Activated naive CD4-positive, alpha-beta T cell treated with anti-CD3 and anti-CD28 coated beads, Interleukin-2, amount 10 ng/mL, durations not matched to agents 5 hours and 36 hours (primary cell): ENCODE measurements at places on chromosomes 13 and 19. TPM values are rescaled to one million over a fixed set of nuclear protein-coding genes. Genes with fewer than 3 reads are reported as not detected.

Gene ELAVL3
- total RNA-seq, result 0.58 TPM

Gene MBD3L2
- not detected for total RNA-seq

Gene KCNN4
- 30.4 TPM for total RNA-seq

Gene PODNL1
- total RNA-seq, result 0.70 TPM

Gene CLIP3
- total RNA-seq, result 1.5 TPM

Gene LILRA5
- not detected for total RNA-seq

Gene CYP4F8
- total RNA-seq, result not detected

Gene KLK6
- total RNA-seq, result not detected

Gene KLK3
- not detected for total RNA-seq

Gene GPR12
- not detected for total RNA-seq

Gene CLDN10
- not detected for total RNA-seq

Gene CGB7
- total RNA-seq, result not detected

Gene JUND
- 357 TPM for total RNA-seq

Gene MAP3K10
- total RNA-seq, result 20.5 TPM

Gene PLPPR3
- total RNA-seq, result not detected

Gene ZNF229
- total RNA-seq, result 0.66 TPM

Gene RXFP2
- not detected for total RNA-seq

Gene ZNF738
- 13.0 TPM for total RNA-seq

Gene KLK5
- total RNA-seq, result not detected

Gene TEAD2
- not detected for total RNA-seq

Gene STOML3
- not detected for total RNA-seq

Gene SPACA4
- total RNA-seq, result not detected

Gene NEK5
- total RNA-seq, result not detected

Gene ATP12A
- 0.05 TPM for total RNA-seq

Gene OR7C1
- not detected for total RNA-seq

Gene MCEMP1
- total RNA-seq, result not detected

Gene LIM2
- total RNA-seq, result not detected

Gene GDF15
- total RNA-seq, result not detected

Gene LENG8
- total RNA-seq, result 239 TPM

Gene NLRP9
- not detected for total RNA-seq

Gene N4BP2L1
- total RNA-seq, result 46.4 TPM

Gene NPAS1
- total RNA-seq, result not detected

Gene RFX1
- total RNA-seq, result 16.8 TPM

Gene KLK2
- not detected for total RNA-seq

Gene CYP2A7
- total RNA-seq, result not detected

Gene GNA15
- total RNA-seq, result 37.4 TPM

Gene NXNL1
- not detected for total RNA-seq

Gene TRPC4
- total RNA-seq, result not detected

Gene IQCN
- total RNA-seq, result 6.0 TPM

Gene AKAP8
- total RNA-seq, result 53.5 TPM

Gene TMEM143
- 17.0 TPM for total RNA-seq

Gene RFXANK
- total RNA-seq, result 92.8 TPM
